ENCODE measurements at places on chromosomes 5 and 9.

DNA sequence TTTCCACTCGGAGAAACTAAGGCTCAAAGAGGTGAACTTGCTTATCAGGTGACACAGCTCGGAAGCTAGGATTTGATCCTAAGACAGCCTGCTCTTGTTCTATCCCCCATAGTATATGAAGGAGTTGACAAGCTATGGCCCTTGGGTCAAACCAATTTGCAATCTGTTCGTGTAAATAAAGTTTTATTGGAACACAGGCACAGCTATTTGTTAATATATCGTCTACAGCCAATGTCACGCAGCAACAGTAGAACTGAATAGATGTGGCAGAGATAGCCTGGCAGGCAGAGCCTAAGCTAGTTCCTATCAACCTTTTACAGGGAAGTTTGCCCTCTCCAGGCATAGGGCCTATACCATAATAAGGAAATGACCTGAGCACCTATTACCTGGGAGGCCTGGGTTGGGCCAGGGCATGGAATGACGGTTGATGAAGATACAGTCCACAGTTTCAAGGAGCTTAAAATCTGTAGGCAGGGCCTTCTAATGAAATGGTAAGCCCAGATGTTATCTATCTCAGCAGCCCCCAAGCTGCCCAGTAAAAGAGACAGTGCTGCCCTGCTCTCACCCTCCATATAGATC is 179.0 kb downstream of the TTLL11 start:
- DNase-seq, result no peak

DNA sequence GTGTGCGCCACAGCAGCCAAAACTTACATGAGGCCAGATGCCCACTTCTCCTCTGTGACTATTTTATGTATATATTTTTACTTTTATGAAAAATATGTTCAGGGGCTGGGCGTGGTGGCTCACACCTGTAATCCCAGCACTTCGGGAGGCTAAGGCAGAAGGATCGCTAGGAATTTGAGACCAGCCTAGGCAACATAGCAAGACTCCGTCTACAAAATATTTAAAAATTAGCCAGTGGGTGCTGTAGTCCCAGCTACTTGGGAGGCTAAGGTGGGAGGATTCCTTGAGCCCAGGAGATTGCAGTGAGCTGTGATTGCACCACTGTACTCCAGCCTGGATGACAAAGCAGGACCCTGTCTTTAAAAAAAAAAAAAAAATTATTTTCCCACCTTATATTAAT is 83.2 kb downstream of the RFK start:
- no peak for DNase-seq

DNA sequence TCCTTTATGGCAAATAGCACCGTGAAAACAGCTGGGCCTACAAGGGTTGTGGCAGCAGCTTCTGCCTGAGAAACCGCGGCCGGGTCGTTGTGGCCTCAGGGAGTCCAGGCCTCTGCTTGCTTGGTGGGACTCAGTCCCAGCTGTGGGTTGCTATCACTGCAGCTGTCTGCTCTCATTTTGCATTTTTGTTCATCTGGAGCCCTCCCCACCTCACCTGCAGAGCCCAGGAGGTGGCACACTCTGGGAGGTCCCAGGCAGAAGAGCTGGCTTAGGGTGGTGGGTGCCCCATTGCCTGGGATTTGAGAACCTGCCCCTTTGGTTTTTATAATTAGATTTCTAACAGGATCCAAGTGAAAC is 138.4 kb downstream of the GADD45G start:
- DNase-seq, result no peak

- no peak for DNase-seq
These were observed 92.8 kb downstream of the TAF11L14 start for GRCh38 chr5:17727098-17727497.

DNA sequence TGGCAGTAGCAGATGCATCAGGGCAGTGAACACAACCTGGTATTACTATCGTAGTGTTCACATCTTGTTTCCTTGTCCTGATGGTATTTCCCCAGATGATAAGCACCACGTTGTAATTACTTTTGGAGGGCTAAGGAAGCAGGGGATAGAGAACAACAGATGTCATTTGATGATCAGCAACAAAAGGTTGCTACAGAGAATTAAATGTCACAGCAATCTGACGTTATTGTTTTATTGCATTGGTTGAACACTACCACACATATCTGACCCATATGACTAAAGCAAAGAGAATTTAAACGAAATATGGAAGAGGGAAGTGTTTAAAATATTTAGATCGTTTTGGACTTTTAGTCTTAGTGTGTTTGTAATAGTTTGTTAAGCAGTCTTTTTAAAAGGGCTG is 408.3 kb downstream of the SH3GL2 start:
- DNase-seq, result no peak

- no peak for DNase-seq
These were observed 17.9 kb downstream of the CRB2 start for GRCh38 chr9:123373946-123374345.
